ENCODE measurements at places on chromosomes 1 and 21.

DNA sequence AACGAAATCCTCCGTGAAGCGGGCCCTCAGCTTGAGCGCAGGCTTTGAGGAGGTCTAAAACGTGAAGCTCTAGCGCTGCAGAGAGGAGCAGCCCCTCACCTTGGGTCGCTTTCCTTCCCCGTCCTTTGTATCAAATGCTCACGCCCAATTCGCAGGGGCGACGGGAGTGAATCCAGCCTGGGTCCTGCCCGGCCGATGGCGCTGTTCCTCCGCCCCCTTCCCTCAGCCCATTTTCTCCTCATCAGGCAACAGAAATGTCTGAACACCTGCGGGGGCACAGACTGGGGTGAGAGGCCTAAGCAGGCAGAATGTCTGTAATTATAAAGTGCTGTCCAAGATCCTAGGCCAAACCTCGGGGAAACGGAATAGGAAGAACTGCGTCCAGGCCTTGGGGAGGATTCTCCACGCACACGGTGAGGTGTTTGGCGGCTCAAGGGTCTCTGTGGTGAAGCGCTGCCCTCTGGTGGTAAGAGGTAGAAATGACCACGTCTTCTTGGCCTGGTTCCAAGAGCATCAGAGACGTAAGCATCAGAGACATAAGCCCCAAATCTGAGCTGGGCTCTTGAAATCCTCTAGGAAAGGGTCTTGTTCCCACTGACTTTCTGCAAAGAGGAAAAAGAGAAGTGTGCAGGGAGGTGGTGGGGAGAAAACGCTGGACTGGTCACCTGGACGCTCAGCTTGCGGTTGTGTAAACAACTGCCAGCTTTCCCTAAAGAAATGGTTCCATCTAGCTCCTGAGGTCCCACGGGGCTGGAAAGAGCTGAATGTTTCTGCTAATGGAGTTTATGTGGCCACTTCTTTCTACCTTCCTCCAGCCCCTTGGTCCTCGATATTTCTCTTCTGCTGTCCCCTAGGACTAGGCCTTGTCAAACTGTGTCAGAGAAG is 92.1 kb upstream of the CD53 start:
- peak; percentile 75 for DNase-seq

- no peak for DNase-seq
Measured at GRCh38 chr1:109816975-109817535, 53.3 kb upstream of the EPS8L3 start.

DNA sequence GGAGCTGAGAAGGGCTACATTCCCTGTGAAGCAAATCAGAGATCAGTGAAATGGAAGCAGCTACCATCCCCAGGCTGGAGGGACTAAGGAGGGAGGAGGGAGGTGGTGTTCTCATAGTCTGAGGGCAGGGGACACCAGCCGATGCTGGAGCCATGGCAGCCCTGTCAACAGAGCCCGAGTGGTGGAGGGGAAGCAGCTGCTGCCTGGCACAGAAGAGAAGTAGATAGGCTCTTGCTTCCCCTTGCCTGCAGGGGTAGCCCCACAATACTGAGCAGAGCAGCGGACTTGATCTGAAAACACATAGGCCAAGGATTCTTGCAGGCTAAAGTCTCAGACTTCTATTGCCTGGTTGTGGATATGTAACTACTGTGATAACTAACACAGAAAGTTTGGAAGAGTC is 255.1 kb downstream of the FGGY start:
- no peak for DNase-seq

DNA sequence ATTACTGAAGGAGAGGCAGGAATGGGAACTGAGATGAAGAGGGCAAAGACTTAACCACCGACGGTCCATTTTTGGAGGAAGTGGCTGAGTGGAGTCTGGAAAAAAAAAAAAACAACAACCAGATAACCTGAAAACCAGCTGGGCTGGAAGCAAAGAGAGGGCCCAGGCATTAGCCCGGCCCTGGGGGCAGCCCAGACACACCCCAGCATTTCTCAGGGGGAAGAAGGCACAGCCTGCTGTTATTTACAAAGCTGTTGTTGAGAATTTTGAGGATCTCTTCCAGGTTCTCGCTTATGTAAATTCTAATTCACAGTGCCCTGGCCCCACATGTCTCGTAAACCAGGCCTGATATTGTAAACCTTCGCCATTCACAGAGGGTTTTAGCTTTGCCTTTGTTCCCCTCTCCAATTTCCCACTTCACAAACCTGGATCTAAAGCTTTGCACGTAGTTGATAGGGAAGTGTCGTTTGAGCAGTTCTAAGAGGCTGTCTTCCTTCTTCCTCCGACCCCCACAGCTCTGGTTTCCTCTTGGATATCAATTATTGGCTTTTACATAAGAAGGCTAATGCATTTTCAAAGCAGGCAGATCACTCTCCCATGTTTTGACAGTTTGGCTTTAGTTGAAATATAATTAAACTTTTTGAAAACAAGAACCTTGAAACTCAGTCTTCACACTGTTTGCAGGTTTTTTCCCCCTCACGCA is 161.8 kb upstream of the IRF2BP2 start:
- DNase-seq: no peak

DNA sequence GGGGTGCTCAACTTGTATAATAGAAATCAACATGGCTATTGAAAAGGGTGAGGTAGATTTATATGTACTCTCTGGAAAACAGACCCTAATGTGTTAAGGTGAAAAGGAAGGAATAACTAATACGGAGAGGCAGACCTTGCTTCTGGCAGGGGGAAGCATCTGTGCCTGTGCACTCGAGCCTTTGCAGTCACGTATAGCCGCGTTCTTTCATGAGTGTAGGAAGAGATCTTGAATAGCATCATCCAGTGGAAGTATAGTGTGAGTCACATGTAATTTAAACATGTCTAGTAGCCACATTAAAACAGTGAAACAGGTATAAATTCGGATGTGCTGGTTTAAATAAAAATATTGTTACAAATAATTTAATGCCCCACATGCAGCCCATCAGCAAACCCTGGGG is 3.0 kb downstream of the A3GALT2 start:
- no peak for DNase-seq

- DNase-seq: peak; percentile 4
Measured at GRCh38 chr1:40438391-40439015, 11.8 kb upstream of the ZFP69B start.

DNA sequence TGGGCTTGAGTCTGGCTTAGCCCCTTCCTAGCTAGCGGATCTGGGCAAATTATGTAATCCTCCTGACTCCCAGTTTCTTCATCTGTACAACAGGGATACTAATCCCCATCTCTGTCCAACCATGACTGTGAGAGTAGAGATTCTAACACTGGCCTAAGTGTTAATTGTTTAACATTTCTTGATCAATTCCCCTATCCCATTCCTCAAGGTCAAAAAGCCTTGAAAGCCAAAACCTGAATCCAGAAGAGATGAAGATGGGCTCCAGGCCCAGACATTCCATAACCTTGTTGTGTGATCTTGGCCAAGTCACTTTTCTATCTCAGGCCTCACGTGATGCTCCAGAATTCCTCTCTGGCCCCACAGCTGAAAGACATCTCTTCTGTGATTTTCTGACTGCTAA is 18.8 kb upstream of the PHLDA3 start:
- DNase-seq: no peak

DNA sequence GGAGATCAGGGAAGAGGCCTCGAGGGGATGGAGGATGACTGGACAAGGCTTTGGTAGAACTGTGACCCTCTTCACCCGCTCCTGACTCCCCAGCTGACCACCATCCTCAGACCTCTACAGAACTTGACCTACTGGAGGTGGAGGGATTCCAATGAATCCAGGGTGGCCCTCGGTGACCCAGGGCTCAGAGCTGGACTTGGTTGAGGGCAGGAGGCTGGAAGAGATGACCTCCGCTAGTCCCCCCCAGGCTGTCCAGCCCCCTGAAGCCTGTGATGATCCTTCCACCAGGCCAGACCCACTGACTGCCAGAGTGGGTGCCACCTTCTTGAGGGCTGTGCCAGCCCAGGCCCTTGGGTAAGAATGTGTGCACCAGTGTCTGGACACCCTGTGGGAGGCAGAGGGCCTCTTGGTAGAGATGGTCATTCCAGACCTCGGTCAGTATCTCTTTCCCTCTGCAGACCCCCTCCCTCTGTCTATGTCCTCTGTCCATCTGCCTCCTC is 44.9 kb downstream of the ATP1B1 start:
- DNase-seq: no peak

DNA sequence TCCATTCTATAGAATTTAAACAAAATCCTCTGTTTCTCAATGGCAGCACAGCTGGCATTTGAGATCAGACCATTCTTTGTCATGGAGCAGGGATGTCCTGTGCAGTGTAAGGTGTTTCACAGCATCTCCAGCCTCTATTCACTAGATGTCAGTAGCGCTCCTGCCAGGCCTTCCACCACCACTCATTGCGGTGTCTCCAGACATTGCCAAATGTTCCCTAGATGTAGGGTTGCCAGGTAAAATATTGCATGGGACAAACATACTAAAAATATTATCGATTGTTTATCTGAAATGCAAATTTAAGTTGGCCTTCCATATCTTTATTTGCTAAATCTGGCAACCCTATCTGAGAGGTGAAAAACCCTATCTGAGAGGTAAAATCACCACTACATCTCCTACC is 11.7 kb downstream of the ITLN2 start:
- DNase-seq: peak; percentile 23

DNA sequence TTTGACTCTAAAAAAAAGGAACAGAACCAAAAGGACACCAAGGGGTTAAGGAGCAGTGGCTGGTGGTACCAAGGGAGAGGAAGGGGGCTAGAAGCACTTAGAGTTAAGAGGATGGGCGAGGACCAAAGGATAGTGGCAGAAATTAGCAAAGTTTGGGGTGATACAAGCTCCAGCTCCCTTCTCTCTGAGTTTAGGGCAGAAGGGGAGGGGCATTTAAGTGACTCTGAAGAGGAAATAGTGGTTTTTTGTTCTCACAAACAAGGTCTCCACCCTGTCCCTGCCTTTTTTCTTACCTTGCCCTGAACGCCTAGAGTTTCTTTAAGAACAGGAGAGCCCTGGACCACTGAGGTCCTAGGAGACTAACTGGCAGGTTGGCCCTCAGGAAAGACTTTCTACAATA is 3.3 kb downstream of the CDC42SE1 start:
- DNase-seq: no peak

DNA sequence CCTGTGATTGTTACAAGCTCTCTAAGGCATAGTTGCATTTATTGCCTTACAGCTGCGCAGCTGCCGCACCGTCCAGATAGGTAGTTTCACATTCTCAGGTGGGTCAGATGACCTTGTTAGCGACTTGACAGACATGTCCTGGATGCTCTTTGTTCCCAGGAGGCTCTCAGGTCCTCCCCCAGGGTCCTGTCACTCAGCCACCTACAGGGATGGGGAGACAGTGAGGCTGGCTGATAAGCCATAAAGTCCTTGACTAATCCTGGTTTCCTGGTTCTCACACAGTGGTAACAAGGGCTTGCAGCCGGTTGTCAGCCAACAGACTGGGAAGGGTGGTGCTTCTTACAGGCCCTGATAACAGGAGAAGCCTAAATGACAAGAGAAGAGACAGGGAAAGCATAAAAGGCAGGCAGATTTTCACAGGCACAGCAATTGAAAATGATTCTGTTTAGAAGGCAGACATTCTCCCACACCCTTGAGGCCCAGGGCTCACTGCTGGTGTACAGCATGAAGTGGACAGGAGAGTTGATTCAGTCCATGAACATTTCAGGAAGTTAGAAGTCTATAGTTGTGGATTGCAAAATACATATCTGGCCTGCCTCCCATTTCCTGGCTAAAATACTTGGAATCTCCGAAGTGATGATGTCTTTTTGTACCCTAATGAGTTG is 2.9 kb downstream of the ARF1 start:
- DNase-seq: peak; percentile 64

DNA sequence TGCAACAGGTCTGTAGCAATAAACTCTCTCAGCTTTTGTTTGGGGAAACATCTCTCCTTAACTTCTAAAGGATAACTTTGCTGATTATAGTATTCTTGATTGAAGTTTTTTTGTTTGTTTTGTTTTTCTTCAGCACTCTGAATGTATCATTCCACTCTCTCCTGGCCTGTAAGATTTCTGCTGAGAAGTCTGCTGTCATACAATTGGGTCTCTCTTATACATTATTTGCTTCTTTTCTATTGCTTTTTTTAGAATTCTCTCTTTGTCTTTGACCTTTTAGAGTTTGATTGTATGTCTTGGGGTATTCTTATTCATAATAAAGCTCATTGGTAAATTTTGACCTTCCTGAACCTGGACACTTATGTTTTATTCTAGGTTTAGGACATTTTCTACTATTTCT is 386.3 kb downstream of the MRPL39 start:
- DNase-seq: no peak

- DNase-seq: peak; percentile 85
Measured at GRCh38 chr1:233904633-233905415, at the start of gene SLC35F3. Gene SLC35F3 (plus strand): TSS chr1:233904676.

DNA sequence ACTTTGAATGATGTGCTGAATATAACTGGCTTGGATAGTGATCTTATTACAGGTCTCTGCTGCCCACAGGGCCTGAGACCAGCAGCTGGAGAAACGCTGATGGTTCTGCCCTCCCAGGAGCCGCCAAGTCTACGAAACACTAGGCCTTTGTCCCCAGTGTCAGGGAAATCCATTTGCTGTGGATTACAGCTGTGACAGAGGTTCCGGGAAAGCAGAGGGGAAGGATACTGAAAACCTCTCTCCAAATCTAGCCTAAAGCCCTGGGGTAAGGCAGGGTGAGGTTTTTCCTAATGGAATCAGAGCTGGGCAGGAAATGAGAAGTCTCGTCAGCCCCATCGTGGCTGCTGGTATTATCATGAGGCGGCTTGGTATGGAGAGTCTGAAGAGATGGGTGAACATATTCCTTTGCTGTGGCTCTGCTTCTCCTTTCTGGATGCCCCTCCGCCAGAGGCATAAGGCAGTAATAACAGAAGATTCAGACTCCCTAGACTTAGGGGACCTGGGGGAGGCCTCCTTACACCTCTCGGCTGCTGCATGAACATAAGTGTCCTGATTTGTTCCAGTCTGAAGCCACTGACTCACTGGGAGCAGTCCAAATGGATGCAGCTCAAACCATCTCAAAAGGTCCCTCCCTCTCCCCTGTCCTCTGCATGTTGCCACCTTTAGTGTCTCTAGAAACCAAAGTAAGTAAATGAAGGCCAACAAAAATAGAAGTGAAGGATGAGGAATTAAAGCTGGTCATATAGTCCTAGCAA is 48.1 kb downstream of the PHC2 start:
- no peak for DNase-seq

DNA sequence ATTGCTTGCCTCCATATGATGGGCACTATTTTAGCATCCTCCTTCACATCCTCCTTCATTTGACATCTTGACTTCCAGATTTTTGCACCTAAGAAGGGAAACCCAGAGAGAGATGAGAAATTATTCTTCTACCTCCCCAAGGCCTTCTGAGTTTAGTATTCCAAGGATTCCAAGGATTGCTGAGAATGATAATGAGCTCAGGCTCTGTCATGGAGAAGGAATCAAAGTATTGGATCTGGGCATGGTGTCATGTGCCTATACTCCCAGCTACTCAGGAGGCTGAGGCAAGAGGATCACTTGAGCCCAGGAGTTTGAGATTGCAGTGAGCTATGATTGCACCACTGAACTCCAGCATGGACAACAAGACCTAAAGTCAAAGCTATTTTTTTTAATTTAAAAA is 26.6 kb upstream of the ZNF281 start:
- no peak for DNase-seq

- DNase-seq: peak; percentile 45
Measured at GRCh38 chr1:241985787-241986186, 13.1 kb downstream of the MAP1LC3C start.

- DNase-seq: no peak
Measured at GRCh38 chr1:246722720-246723119, 1.5 kb upstream of the SCCPDH start.

All from kidney tubule cell (primary cell).